ENCODE measurements at places on chromosomes 3 and 15.

- DNase-seq = no peak
These were observed 98.4 kb downstream of the ECT2 start for GRCh38 chr3:172848910-172849309.

GRCh38 chr3:171862993-171863521, 19.9 kb downstream of the TMEM212 start:
- DNase-seq = no peak

DNA sequence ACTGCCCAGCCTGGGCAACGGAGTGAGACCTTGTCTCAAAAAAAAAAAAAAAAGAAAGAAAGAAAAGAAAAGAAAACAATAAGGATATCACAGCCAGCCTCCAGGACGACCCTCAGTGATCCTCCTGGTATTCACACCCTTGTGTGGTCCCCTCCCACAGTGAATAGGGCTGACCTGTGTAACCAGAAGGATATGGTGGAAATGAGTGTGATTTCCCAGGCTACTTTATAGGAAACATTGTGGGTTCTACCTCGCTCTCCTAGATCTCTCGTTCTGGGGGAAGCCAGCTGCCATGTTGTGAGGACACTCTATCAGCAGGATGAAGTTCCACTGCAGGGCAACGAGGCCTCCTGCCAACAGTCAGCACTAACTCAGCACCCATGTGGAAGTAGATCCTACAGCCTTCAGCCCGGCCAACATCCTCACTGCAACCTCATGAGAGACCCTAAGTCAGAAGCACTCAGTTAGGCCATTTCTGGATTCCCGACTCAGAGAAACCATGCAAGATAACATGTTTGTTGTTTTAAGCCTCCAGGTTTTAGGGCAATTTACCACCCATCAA, 11.1 kb downstream of the RFTN1 start:
- DNase-seq = no peak

GRCh38 chr3:187783098-187783497, 37.8 kb upstream of the BCL6 start:
- no peak for DNase-seq

DNA sequence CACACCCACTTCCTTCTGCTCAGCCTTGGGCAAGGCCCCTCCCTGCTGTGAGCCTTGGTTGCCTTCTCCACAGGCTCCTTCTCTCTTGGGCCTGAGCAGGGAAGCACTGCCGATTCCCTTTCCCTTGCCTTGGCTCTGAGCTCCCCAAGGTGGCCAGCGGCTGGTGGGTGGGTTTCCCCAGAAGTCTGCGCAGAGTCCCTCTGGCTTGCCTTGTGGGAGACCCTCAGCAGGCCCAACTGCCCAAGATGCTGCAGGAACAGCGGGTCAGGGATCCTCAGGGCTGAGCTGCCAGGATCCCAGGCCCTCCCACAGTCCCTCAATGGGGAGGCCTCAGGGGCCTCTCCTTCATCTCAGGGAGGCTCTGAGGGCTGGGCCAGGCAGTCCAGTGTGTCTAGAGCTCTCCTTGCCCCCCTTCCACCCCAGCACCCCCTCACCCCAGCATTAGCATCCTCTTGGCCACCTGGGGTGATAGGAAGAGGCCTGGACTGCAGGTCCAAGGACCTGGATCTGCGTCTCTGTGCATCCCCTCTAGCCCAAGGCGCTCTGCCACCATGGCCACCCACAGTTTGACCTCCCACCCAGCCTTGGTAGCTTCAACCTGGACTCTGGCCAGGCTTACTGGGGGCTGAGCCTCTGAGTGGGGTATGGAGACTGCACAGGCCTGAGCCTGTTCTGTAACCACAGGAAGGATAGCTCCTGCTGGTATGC, 68.6 kb downstream of the EXOG start:
- no peak for DNase-seq

GRCh38 chr15:35713733-35714132, 167.8 kb upstream of the DPH6 start:
- DNase-seq = no peak

DNA sequence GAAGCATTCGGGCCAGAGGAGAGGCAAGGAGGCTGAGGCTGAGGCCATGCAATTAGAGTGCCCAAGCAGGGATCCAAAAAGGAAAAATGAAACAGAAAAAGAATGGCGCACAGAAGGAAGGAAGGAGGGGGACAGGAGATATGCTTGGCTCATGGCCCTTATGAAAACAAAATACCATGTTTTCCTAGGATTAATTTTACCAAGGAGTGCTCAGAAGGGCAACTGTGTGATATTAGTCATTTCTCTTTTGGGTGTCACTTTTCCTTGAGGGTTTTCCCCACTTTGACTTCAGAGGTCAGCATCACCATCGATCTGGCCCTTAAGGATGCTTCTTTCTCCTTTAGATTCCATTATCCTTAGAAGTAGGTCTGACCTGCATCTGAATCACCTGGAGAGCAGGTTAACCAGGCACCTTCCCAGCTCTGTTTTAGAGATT, 1.4 kb downstream of the PARP14 start:
- no peak for DNase-seq

DNA sequence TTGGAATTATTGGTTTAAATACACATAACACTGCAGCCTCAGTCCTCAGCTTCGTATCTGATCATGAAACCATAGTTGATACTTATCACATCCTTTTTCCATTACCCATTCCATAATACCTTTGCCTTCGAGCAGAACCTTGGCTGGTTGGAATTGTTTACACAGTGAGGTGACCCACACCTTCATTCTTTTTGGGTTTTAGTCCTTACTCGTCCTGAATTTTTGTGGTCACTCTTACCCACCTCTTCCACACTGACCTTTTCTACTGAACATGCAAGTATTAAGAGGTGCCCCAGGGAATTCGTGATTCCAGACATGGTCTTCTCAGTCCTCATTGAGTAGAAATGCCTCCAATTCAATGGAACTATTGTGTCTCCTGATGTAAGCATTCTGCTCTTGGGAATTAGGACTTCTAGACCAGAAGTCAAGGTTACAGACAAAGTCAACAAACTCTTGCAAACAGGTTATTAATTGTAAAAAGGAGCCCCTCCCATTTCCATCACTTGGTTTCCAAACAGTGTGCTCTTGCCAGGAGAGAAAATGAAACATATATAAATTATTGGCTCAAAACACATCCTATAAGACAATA, 37.7 kb downstream of the SCN11A start:
- no peak for DNase-seq

GRCh38 chr3:45682311-45682710, 6.9 kb upstream of the SACM1L start:
- no peak for DNase-seq

DNA sequence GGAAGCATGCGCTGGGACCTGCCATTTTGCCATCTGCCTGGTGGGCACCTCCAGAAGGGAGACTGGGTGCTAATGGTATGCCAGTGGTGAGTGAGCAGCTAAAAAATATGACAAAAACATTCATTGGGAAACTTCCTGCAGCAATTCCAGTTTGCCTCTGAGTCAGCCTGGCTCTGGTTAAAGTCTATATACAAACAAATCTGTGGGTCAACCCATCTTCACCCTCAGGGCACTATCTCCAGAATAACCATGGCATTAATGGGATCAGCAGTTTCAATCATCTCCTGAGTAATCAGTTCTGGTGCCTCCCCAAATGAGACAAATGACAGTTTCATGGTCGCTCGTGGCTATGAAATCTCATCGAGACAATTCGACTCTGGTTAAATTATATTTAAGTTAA, 21.5 kb downstream of the FRMD4B start:
- no peak for DNase-seq

DNA sequence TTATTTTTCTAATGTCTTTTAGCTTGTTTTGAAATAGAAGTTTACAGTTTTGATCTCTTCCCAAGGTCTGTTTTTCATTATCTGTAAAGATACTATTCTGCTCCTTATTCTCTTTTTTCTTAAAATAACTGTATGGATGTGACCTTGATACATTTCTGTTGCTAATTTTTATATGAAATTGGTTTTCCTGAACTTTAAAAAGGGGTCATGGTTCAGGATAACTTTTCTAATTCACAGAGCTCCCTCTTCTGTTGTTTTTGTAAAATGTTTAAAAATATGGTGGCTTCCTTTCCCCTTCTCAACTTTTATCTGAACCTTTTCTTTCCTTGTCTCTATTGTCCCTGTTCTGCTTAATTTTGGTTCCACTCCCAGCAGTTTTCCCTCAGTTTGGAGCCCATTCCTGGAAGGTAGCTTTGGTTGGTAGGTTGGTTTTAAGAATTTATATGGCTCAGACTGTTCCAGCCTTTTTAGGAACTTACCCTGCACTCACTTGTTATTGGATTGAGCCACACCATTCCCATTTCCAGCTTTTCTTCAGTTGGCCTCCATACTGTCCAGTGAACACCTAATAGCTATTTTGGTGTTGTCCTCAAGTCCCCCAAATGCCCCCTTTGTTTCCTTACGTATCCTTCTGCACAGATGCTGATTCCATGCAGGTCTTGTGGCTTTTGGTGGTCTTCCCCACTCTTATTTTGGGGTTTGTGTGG, 70.3 kb downstream of the SLMAP start:
- DNase-seq = no peak

- DNase-seq = no peak
These were observed 25.9 kb upstream of the JMJD7 start for GRCh38 chr15:41801850-41802455.

DNA sequence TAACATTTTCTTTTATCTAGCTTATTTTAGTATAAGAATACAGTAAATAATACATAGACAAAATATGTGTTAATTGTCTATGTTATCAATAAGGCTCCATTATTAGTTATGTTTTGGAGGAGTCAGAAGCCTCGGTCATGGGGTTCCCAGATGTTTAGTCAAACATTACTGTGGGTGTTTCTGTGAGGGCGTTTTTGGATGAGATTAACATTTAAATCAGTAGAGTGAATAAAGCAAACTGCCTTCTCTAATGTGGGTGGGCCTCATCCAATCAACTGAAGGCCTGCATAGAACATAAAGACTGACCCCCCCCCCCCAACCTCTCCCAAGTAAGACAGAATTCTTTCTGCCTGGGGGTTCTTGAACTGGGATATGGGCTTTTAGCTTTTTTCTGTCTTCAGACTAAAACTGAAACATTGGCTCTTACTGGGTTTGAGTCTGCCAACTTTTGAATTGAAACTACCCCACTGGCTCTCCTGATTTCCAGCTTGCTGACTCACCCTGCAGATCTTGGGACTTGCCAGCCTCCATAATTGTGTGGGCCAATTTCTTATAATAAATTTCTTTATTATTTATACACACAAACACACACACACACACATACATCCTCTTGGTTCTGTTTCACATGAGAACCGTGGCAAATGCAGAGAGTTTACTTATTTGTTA, 192.0 kb downstream of the TPRG1 start:
- no peak for DNase-seq

DNA sequence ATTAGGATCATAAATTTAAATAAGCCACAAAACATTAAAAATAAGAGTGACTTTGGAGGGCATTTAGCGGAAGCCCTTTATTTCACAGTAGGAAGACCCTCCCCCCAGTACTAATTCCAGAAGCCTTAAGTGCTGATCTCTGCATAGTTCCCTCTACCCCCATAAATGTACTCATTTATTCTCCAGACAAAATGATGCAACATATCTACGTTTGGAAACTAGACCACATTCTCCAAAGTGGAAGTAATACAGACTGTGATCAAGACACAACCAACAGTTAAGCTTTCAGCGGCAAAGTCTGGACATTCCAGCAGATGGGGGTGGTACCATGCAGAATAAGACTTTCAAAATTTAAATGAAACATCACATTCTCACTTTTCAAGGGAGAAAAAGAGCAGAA, 44.8 kb upstream of the RPS17 start:
- DNase-seq = no peak

DNA sequence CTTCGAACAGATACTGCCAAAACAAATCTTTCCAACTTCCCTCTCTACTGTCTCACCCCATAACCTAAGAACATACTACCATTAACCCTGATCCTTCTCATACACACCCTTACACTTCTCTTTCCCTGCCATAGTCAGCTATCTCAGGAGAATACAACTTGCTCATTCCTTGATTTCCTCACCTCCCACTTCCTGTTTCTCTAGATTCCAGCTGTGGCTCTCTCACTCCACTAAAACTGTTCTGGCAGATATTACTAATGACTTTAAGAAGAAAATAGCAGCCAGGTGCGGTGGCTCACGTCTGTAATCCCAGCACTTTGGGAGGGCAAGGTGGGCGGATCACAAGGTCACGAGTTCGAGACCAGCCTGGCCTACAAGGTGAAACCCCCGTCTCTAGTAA, 4.6 kb downstream of the LSG1 start:
- no peak for DNase-seq

DNA sequence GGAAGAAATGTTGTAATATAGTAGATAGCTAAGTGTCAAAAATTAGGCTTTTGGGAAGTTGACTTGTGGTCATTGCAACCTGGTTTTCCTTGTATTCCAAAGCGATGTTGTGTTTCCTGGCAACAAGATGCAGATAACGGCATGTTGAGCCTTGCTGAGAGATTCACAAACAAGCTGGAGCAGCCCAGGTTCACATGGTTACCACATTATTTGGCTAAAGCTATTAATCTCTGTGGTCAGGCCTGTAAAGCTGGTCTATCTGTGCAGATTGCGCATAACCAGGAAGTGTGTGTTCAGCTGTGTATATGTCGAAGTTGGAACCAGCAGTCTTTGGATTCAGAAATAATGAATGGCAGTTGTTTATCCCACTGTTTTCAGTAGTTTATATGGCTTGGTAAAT, 6.6 kb downstream of the TIPARP start:
- no peak for DNase-seq

DNA sequence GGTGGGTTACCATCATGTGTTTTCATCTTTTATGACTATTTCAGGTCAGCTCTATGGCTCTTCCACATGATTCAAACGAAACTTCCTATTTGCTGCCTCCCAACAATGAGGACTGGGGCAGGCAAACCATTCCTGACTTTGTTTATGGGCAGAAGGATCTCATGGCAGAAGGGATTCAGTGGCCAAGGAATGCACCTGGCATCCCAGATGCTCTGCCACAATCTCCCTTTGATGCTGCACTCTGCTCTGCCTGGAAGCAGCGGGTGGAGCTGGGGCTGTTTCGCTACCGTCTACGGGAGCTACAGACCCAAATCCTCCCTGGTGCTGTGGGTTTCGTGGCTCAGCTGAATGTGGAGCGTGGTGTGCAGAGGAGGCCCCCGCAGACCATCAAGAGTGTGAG, 6.8 kb downstream of the GDPGP1 start:
- no peak for DNase-seq

GRCh38 chr3:190581041-190581541, 67.2 kb downstream of the IL1RAP start:
- no peak for DNase-seq

GRCh38 chr3:55501905-55502304, 14.8 kb upstream of the WNT5A start:
- DNase-seq = no peak

DNA sequence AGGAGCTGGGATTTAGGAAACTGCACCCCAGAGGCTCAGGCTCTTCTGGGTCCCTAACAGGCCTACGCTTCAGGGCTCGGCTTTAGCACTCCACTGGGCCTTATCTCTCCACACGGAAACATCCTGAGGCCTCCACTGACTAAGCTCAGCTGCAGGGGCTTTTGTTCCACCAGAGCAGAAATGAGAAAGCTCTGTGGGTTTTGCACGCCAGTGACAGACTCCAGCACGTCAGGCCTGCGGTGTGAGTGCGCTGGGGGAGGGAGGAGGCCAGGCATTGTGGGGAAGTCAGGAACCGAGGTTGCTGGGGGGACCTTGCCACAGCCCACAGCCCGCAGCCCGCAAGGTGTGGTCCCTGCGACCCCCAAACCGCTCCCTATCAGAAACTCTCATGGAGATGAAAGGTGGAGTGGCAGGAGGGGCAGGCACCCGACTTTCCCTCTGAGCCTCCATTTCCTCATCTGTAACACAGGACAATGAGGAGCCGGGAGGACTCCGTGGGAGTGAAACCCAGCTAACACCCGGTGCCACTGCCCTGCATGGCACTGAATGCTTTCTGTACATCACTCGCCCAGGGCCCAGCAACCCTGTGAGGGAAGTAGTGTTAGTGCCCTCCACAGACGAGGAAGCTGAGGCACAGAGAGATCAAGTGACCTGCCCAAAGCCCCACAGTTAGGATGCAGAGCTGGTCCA, 106.5 kb downstream of the TPRA1 start:
- no peak for DNase-seq
